ENCODE measurements at places on chromosomes 7 and 10.
A peak's percentile ranks its signal among the peaks of the same experiment; 100 is the strongest.

- peak; percentile 92 for DNase-seq
Measured at GRCh38 chr10:24518981-24519597, 204.6 kb downstream of the ARHGAP21 start.

DNA sequence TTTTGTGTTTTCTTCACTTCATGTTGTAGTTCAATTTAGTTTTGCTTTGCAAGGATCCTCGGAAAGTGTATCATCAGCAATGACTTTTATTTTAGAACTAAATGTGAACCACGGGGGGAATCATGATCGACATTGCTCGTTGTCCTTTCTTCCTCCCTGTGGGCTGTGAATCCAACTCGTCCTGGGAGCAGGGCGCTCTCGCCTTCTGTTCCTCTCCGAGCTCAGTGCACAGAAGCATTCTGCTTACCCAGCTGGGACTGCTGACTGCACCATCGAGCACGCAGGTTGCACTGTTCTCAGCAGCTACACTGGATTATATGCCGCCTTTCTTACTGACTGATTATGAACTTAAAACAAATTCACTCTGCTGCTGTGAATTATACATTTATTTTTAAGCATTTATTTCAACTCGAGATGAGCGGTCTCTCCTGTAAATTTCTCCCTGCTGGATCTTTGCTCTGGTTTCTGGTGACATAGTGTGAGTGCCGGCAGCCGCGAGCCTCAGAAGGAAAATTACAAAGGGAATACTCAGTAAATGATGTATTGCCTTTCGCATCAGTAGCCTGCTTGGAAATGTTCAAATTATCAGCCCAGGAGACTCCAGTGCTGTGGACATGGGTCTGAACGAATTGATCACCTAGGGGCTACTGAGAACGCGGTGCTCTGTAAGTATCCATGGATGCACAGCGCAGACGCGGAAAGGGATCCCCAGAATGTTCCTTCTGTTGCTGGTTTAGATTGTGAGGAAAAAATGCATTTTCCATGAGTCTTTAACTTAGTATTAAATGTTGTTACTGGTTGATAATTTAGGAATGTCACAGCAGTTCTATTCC, 92.6 kb downstream of the PTPRE start:
- peak; percentile 65 for DNase-seq

DNA sequence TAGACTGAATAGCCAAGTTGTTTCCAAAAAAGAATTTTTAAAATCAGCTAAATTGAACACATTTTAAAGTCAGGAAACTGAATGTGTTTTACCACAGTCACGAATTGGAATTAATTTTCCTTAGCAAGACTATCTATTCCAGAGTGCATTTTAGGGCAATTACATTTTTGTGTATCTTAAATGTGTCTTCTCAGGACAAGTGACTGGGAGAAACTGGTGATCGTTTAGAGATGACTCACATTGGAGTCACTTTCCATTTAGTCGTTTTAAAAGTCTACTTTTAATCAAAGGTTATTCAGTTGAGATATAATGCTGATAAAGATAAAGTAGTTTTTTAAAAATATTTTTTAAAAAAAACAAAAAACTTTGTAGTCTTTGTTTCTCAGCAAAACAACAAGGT, 191.7 kb upstream of the SLC26A5 start:
- DNase-seq, result no peak

GRCh38 chr10:105063796-105064195, 422.7 kb downstream of the SORCS3 start:
- no peak for DNase-seq

DNA sequence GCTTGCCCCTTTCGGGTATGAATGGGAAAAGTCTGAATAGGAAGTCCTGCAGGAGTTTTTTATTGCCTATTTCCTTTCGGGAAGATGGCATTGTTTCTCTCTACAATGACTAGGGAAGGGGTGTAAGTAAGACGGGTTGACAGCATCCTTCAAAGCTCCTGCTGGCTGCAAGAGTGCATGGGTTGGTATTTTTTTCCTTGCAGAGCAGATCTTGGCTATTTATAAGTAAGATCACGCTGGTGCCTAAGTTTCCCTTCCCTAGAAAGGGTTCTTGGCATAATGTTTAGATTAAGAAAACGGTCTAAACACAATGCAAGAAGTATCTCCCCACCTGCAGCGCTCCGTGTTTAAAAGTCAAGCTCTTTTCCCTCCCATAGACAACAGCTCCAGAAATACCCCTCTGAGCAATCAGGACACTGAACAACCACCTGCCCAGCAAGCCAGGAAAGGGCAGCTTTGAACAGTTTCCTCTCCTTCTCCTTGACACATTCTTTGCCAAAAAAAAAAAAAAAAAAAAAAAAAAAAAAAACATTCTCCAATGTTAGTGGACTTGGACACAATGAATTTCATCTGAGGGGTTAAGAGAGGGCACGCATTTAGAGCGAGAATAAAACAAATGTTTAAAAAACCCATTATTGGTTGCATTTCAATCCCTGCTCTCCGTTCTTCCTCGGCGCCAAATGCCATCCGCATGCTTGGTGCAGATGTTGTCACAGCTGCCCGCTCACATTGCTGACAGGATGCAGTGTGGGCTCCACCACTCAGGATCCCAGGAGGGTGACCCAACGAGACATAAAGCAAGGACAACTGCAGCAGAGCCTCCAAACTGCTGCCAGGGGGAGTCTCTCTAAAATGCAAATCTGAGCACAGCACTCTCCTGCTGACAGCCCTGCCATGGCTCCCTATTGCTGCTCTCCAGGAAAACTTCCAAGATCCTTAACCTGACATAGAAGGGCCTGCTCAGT, 427.4 kb upstream of the MGMT start:
- DNase-seq, result no peak

GRCh38 chr10:5540080-5540479, 15.3 kb downstream of the CALML3 start:
- DNase-seq, result no peak

GRCh38 chr7:3267966-3268690, 32.9 kb upstream of the SDK1 start:
- DNase-seq, result no peak

- DNase-seq, result peak; percentile 49
Measured at GRCh38 chr10:98170249-98171117, 36.0 kb downstream of the R3HCC1L start.

- no peak for DNase-seq
Measured at GRCh38 chr10:62451611-62451975, 77.4 kb downstream of the ZNF365 start.

GRCh38 chr10:88693392-88694020, 12.5 kb upstream of the LIPK start:
- DNase-seq, result no peak

DNA sequence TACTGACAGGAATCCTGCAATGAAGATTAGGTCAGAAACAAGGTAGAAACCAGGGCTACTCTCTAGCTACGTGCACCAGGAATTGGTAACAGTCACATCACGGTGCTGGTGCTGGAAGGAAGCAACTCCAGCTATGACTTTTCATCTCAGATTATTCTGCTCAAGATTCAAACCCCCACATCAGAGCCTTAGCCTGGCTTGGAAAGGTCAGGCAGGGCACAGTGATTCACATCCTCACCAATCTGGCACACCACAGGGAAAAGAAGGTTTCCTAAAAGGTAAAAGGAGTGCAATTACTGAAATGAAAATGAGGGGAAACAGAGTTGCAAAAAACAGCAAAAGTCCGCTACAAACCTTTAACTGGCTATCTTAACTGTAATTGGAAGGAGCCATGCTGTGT, 240.2 kb upstream of the NPSR1 start:
- no peak for DNase-seq

DNA sequence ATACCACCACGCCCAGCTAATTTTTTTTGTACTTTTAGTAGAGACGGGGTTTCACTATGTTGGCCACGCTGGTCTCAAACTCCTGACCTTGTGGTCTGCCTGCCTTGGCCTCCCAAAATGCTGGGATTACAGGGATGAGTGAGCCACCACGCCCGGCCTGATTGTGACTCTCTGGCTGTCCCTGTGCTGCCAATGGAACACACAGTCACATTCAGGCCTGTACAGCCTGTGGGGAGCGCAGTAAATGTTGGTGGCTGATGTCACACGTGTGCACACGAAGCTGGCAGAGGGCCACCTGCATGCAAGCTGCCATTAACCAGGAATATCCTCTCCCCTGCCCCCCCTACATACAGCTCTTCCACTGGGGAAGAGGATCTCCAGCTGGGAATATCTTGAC, 22.1 kb downstream of the POLL start:
- DNase-seq, result no peak

DNA sequence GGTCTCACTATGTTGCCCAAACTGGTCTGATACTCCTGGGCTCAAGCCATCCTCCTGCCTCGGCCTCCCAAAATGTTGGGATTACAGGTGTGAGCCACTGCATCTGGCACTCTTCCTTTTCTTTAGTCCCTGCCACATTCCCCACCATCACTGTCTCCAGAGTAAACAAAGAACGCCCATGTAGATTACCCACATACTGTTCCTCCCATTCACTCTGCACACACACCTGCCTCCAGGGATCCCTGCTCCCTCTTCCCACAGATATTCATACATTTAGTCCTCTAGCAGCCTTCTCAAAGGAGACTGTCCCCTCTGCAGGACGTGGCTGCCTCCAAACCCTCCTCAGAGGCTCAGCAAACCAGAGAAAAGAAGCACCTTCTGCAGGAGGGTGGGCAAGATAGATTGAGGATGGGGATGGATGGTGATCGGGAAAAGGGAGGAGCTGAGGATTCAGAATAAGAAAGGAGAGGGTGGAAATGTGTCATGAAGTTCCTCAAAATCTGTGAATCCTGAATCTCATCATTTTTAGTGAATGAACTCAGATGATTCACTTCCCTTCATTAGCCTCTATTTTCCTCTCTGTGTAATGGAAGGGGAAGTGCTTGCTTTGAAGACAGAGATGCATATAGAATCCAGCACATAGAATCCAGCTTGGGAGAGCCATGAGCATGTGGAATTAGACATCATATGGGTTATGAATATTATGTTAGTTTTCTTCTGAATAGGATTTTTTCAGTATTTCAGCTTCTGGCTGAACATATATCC, 5.5 kb upstream of the PLAU start:
- DNase-seq, result no peak

DNA sequence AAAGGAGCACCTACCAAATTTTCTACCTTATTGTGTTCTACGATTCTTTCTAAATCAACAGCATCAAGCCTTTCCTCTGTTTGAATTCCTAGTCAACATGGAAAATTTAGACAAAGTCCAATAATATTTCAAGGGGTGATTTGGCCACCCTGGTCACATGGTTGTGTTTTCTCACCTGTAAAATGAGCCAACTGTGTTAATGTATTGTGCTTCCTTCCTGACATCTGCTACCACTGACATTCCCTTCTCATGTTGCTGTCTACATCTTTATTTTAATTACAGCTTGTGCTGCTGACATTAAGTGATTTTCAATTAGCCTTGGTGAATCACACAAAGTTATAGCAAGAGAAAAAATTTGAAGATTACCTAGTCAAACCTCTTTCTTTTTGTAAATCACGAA, 83.0 kb upstream of the NPSR1 start:
- DNase-seq, result no peak

DNA sequence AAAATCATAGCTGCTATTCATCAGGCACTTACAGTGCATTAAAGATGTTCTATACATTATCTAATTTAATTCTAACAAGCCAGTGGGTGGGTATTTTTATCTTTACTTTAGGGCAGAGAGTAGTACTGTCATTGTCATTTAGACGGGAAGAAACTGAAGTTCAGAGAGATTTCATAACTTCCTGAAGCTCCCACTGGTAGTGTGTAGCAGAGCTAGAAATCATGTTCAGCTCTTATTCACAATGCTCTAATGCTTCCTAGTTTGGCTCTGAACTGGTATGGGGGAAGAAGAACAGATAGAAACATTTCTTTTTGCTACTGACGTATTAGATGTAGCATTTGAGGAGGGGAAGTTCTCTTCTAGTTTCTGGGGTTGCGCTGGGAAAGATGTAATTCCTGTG, 116.7 kb downstream of the CYP26A1 start:
- no peak for DNase-seq

DNA sequence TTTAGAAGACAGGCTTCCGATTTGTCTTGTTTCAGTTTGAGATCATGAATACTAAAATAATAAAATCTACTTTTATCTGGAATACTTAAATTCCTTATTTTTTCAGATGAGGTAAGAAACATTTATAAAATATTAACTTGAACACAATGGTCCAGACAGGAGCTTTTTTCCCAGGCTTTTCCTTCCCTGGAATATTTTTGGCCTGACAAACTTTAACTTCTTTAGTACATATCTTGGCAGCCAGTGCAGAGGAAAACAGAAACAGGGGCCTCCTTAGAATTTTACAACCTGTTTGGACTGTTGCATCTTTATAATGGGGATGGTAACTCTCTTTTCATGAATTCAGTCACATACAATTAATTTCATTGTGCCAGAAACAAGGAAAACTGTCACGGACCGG, 41.4 kb downstream of the NRP1 start:
- no peak for DNase-seq

GRCh38 chr10:132942101-132943057, at the start of gene CFAP46:
Gene CFAP46, minus strand, starts transcription at chr10:132942570. Its CDS starts 86 bp downstream, at chr10:132942484.
- DNase-seq, result peak; percentile 95

GRCh38 chr10:78079411-78079810, 45.7 kb downstream of the RPS24 start:
- no peak for DNase-seq

DNA sequence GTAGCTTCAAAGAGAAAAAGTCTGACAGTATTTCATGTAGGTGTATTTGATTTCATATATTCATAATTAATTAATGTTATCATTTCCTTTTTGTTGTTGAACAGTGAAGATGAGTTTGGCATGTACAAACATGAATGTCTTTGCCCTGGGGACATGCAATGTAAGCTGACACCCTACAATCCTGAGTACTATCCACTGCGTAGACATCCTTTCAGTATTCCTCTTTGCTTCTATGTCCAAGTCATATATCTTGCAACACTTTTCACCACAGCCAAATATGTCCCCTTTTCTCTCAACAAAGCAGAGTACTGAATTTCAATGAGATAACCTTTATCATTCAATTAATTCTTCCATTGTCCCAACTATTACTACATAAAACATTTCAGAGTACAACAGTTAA, 93.6 kb downstream of the GPR37 start:
- no peak for DNase-seq

DNA sequence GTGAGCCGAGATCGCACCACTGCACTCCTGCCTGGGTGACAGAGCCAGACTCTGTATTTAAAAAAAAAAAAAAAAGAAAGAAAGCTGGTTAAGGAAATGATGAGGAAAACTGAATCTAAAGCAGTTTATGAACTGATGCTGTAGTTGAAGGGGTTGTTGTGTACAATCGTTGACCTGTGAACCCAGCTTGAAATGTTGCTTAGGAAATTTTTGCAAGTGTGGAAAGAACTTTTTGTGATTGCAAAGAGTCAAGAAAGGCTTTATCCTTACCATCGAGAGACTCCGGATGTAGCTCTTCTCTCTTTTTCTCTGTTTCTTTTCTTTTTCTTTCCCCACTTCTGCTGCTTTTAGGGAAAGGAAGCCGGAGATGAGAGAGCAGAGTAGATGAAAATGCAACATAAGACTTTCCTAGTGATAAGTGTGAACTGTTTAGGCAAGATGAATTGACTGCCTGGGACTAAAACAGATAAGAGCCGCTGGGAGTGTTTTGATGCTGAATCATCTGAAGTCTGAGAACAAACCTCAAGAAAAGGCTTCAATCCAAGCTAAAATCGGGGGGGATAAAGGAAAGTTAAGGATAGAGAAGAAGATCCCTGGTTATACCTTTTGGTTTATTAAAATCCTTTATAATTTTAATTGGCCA, 69.0 kb downstream of the TAF3 start:
- no peak for DNase-seq

All from posterior cingulate gyrus (tissue), 11 donors.